ENCODE measurements at places on chromosomes 7 and 10. TPM values are rescaled to one million over a fixed set of nuclear protein-coding genes. Genes with fewer than 3 reads are reported as not detected.

DNA sequence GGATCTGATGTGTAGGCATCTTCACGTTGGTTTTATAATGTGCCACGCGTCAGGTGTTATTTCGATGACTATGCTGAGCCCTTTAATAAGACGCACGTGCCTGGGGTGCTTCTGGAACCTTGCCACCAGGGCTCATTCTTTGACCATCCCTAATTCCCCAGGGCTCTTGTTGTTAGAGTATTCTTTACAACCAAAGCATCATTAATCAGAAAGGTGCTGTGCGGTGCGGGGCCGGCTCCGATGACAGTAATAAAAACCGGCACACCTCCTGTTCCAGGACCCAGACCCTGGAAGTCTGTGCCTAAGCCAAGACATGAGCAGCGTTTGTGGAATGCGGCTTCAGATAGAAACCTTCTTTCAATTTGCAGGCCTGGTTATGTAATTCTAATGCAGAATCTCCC lies 58.4 kb downstream of the MGMT start:
- no peak for DNase-seq

DNA sequence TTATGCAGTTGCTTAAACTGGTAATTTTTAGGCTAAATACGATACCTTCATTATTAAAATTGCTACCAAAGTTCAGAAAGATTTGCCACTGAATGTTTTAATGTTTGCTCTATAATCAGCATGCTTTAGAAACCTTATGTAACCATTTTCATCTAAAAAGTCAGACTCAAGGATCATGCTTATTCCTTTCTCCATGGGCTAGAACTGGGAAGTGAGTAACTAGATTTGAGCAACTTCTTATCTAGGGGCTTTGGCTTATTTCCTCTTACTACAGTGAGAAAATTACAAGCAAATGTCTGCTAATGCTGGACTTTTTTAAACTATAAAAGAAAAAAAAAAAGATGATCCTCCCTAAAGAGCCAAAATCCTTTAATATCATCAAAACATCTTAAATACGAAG lies 215.9 kb downstream of the CRPPA start:
- DNase-seq: no peak

GRCh38 chr7:3033136-3033535 lies 10.5 kb downstream of the CARD11 start:
- no peak for DNase-seq

FGL2 gene
- 21.7 TPM for polyA plus RNA-seq

- no peak for DNase-seq
Observed at GRCh38 chr7:29122759-29123158, 23.6 kb downstream of the CPVL start.

SGPL1 gene
- 13.9 TPM for polyA plus RNA-seq

SLC35G1 gene
- polyA plus RNA-seq: 6.2 TPM

GRCh38 chr10:76309070-76309469 lies 877.6 kb downstream of the LRMDA start:
- DNase-seq: no peak
